Activated CD4-positive, alpha-beta T cell treated with anti-CD3 and anti-CD28 coated beads, Interleukin-2, amount 50 U/mL, for 16 hours (primary cell): ENCODE measurements at places on chromosomes 12 and 14.

DNA sequence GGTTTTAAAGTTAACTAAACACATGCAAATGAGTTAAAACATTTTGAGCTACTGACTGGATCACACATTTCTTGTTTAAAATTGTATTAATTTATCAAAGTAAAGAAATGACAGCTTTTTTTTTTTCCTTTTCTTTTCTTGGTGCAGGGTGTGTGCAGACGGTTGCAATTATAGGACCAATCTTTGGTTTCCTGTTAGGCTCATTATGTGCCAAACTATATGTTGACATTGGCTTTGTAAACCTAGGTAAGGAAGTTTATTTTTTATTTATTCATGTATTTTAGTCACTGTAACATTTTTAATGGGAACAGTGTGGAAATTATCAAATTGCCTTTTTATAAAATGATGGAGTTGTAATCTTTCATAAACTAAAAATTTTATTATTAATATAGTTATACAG, 21.9 kb downstream of the SLCO1C1 start:
- DNase-seq = no peak

DNA sequence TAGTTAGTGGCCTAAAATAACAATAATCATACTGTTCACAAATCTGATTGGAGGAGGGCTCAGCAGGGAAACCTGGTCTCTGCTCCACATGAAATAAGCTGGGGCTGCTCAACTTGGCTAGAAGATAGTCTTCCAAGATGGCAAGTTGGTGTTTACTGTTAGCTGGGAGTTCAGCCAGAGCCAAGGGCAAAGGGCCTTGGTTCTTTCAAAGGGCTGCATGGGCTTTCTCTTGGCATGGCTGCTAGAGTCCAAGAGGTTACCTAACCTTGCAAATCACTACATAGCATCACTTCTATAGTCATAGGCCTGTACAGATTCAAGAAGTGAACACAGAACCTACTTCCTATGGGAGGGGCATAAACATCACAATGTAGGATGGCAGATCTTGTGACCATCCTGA, 7.1 kb downstream of the EXOC5 start:
- DNase-seq = no peak

- DNase-seq = no peak
These were observed 488.4 kb downstream of the BCAT1 start for GRCh38 chr12:24460506-24460905.

- no peak for DNase-seq
These were observed 865 bp upstream of the ZFP36L1 start for GRCh38 chr14:68793734-68794129.

DNA sequence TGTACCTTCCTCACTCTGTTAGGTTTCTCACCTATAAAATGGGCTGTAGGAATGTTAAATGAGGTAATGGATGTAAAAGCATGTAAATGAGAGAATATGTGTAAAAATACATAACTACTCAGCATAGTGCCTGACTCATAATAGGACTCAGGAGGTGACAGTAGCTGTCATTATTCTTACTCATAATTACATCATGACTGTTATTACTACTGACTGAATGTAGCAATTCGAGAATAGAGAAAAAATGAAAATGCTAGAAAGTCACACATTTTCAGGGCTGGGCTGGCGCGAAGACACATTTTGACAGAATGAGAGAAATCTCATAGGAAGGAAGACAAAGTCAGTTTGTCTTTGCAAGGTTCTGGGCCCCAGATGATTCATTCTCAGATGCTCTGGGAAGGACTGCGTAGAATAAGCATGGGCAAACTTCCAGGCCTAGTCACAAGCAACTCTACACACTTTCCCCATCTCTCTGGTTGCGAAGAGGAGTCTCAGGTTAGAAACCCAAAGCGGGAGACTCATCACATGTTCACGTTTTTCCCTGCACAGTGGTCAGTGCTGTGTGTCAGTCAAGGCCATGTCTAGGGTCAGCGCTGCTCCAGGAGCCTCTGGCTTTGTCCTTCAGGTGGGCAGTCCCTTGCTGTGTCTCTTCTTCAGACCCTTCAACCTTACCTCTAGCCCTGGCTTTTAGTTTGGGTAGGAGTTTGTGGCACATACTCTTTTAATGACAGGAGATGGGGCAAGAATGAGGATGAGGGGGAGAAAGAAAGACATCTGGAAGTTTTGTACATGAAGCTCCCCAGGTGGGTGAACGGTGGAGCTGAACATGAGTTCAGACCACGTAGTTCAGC, 8.4 kb downstream of the GPRC5A start:
- DNase-seq = peak; percentile 94

- no peak for DNase-seq
These were observed 16.8 kb downstream of the RAB35 start for GRCh38 chr12:120099738-120100137.

DNA sequence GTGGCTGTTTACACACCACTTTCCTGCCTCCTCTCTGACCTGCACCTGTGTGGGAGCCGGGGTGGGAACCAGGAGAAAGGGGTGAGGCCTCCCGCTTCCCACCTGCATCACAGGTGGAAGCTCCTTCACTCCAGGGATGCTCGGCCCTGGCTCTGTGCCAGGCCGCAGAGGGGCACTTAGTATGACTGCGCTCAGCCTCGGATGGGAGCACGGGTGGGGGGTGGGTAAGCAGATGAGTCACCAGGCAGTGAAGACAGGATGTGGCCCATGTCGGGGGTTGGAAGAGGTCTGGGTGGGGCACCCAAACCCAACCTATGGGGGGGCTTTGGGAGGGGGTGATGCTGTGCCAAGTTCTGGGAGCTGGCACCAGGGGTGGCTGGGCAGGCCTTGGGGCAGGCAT, 7.4 kb upstream of the CYP46A1 start:
- no peak for DNase-seq

- no peak for DNase-seq
These were observed 27.6 kb downstream of the CCDC63 start for GRCh38 chr12:110874351-110874750.

DNA sequence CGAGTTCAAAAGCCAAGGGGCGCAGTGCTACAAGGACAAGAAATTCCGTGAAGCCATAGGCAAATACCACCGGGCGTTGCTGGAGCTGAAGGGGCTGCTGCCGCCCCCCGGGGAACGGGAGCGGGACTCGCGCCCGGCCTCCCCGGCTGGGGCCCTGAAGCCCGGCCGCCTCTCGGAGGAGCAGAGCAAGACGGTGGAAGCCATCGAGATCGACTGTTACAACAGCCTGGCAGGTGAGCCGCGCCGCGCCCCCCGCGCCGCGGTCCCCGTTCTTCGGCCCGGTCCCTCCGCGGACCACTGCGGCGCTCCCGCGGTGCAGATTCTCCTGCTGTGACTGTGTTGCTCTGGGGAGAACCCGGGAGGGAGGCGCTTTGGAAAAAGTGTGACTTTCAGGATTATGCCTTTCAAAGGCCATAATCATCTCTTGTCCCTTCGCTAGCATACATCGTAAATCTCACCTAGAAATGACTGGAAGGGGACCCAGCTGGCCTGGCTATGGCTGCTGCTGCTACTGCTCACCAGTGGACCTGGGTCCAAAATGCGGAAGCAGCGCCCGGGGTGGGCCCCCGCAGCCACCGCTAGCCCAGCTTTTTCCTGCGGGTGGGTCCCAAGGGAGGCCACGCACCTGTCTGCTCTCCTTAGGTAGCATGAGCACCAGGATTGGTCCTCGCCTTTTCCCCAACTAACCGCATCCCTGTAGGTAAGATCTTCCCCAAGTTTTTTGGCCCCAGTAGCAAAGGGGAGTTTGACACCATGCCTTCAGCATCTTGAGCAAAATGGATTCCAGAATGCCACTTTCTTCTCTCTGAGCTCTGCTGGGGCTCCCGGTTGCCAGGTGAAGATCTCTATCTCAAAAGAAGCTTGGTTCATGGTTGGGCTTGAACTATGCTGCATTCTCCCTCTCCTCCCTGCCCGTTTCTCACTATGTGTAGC, 853 bp downstream of the TTC9 start:
- no peak for DNase-seq

GRCh38 chr14:88975926-88976325, 151.5 kb downstream of the TTC8 start:
- no peak for DNase-seq

GRCh38 chr12:115004470-115005146, 320.6 kb upstream of the TBX3 start:
- DNase-seq = no peak

GRCh38 chr12:41277100-41277945, 89.2 kb downstream of the PDZRN4 start:
- peak; percentile 21 for DNase-seq

GRCh38 chr14:103641161-103641560, 12.2 kb downstream of the KLC1 start:
- no peak for DNase-seq

DNA sequence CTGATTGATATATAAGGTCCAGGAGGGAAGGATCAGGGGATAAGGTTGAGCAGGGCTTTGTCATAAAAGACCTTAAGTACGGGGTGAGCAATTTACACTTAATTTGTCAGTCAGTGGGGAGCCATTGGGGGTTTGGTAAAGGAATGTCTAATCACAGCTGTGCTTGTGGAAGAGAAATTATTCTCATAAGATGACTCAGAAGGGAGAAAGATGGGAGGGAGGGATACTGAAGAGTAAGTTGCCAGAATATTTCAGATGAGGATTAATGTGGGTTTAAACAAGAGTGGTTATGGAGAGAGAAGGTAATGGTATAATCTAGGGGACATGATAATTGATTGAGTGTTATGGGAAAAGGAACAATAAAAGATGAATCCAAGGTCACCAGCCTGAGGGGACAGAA, 500.1 kb upstream of the CCDC196 start:
- no peak for DNase-seq

DNA sequence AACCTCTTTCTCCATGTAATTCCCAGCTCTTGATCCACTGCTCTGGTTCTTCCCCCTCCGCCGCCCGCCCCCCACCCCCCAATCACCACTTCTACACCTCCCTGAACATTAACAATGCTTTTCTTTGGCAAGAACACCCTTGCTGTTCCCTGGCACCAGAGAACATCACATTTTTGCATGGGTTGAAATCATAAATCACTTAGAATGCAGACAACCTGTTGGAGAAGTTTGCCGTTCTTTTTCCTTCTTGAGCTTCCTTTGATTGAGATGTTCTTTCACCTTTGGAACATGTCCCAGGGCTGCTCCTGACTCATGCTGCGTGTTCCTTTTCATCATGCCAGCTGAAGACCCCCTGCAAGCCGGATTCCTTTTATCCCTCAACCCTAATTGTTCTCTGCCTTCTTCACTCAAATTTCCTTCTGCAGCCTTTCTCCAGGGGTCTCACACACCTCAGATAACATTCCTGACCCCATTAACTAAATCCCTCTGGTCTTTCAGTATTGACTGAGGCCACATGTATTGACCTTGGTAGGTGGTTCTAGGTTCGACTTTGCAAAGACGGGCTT, 294.1 kb upstream of the TMPO start:
- DNase-seq = no peak

- no peak for DNase-seq
These were observed 75.1 kb downstream of the NRXN3 start for GRCh38 chr14:78245238-78245637.

- DNase-seq = peak; percentile 10
These were observed 52.3 kb downstream of the SOCS2 start for GRCh38 chr12:93624595-93625294.

- no peak for DNase-seq
These were observed 29.9 kb downstream of the CYP46A1 start for GRCh38 chr14:99713972-99714371.

- DNase-seq = no peak
These were observed 85.4 kb upstream of the CRY1 start for GRCh38 chr12:107178776-107179175.

DNA sequence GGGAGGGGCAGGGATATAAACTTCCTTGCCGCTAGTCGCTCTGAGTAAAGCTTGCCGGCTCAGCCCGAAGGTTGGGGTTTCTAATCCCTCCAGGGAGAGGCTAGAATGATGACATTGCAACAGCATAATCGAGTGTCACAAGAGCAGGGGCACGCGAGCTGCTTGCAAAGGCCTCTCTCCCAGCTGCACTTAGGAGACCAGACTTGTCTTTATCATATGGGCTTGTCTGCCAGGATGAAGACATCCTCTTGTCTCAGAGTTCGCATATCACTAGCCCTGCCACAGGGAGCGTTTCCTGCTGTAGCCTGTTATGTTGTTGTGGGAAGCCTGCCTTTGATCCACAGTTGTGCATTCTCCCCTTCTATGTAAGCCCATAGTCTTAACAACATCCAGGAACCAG, 180.0 kb downstream of the ESR2 start:
- no peak for DNase-seq

DNA sequence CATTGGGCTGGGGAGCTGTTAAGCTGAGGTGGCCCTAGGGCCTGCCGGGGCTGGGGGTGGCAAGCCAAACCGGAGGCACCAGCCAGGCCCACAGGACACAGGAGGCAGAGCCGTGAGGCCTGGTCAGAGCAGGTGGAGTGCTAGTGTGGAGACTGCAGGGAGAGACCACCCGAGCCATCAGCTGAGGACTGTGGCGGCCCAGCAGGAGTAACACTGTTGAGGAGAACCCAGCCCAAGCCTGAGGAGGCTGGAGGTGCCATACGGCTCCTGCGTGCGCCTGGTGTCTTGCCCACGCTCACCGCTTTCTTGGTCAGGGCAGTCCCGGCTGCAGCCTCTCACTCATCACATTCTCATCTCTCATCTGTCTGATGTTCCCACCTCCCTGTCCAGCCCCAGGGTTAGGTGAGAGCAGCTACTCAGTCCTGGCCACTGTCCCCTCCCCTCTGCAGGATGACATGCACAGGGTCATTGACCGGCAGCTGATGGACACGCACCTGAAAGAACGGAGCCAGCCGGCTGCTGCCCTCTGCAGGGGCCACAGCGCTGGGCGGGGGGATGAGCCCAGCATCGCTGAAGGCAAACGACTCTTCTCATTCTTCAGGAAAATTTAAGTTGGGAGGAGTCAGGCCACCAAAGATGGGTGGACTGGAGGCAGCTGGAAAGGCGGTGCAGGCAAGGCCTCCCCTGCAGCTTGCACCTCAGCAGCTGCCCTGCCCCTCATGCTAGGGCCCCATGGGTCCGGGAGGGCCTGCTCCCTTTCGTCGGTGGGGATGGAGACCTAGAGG, 23.8 kb downstream of the RAB35 start:
- DNase-seq = no peak

GRCh38 chr14:67411370-67411769, 595 bp downstream of the PLEK2 start:
- DNase-seq = no peak

DNA sequence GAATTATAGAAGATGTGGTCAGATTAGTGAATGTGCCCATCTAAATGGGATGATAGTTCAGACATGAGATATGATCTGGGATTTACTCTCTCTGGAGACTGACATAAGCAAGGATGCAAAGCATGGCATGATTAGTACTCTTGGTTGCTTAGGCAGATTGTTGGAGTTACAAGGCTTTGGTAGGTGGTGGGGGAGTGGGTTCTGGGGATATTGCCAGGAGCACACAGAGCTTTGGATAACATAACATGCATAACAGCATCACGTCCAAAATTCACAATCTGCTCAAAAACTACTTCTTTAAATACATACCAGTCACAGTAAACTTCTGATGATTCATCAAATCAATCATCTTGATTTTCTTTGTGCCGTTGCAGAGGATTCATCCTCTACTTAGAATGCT, 287.4 kb downstream of the ACSS3 start:
- no peak for DNase-seq

DNA sequence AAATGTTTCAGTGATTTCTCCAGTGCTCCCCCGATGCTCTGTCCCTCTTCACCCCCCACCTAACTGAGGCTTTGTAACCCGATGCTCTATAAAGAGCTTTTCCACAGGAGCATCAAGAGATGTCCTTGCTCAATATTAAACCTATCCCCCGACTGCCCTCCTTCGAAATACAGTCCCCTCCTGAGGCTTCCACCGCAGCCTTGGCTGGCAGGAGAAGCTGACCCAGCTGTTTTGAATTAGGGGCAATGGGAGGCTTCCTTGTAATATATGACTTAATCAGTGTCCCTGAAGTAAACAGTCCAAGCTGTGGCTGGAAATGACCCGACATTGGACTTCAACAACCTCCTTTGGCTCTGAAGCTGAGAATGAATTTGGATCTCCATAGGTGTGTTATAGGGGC, 62.4 kb downstream of the TMEM30B start:
- no peak for DNase-seq
